ENCODE measurements at places on chromosomes 2 and 18. TPM values are rescaled to one million over a fixed set of nuclear protein-coding genes. Genes with fewer than 3 reads are reported as not detected.

DNA sequence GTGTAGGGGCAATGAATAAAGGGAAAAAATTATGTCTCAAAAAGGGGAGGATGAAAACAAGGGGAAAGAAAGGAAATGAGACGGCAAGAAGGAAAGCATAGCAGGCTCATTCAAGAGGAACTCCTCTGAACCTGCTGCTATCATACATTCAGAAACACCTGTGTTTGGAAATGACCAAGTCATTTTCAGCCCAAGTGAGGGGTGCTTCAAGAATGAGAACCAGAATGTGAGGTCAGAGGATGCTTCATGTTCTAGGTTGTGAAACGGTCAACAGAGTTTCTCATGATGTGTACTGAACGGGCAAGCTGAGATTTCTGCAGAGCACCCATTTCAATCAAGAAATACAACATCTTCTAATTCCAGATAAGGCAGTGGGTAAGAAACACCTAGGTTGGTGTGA lies 1367.2 kb upstream of the CELF4 start:
- DNase-seq = no peak

The ASPRV1 gene
- 0.55 TPM for total RNA-seq

The PFN4 gene
- total RNA-seq = not detected

GRCh38 chr2:209389171-209389618 lies 34.7 kb upstream of the MAP2 start:
- DNase-seq = peak; percentile 85

The SLC11A1 gene
- 0.12 TPM for total RNA-seq

DNA sequence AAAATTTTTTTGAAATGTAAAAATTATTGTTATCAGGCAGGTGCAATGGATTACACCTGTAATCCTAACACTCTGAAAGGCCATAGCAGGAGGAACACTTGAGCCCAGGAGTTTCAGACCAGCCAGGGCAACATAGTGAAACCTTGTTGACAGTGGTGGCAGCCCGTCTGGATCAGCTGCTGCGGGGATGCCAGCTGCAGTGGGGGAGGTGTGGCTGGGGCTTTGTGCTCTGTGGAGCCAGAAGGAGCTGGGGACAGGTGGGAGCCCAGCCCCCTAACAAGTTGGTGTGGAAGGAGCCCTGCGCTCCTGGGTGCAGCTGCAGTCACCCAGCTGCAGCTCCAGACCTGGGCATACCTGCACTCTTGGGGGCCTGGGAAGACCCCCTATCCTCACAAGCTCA lies 182.4 kb upstream of the MC4R start:
- DNase-seq = no peak

GRCh38 chr2:163259489-163259888 lies 420.9 kb upstream of the KCNH7 start:
- DNase-seq = no peak

The PRKAG3 gene
- not detected for total RNA-seq

Data from G401 (cell line).